RWPE2 (cell line): ENCODE measurements at places on chromosomes 2 and 18.

DNA sequence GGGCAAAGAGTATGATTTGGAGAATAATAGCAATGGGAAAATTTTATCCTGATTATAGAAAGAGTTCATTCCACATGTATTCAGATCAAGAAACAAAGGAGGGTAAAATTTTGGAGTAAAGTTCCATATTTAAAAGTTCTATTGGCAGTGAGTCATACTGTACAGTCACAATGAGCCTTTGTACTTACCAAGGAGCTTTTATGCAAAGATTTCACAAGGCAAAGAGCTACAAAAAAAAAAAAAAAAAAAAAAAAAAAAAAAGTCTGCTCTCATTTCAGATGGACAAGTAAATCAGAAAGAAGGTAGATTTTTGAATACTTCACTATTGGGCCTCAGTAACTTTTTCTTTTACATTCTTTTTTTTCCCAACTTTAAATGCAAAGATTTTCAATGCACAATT is 1802.2 kb upstream of the PIK3C3 start:
- DNase-seq: no peak

- no peak for DNase-seq
Observed at GRCh38 chr2:173896755-173897154, 68.4 kb downstream of the SP3 start.

GRCh38 chr2:212905640-212906201 is 245.7 kb downstream of the IKZF2 start:
- DNase-seq: peak; percentile 60

DNA sequence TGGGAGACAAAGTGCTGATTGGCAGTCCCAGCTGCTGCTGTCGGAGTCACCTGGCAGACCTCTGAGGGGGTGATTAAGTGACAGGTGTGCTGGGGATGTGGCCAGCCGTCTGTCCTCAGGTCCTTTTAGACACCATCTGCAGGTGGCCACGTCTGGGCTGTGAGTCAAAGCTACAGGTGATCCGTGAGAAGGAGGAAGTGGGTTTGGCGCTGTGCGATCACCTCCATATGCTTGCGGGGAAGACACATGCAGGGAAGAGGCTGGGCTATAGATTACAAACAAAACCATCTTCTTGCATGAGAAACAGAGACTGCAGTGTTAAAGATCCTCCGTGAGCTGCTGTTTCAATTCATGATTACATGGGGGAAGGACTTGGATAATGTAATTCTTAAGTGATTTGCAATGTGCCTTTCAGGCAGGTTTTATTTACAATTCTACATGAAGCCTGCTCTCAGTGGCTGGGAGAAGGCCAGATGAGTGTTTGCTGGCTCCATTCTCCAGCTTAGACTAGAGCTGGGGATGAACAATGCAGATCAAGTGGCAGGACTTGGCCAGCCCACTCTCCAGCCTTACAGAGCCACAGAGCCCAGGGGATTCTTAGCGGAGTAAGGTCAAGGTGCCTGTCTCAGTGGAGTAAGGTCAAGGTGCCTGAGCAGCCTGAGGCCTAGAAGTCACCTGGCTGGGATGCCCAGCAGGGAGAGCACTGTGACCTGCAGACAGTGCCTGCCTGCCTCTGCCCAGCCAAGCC is 87.8 kb downstream of the LYPD1 start:
- DNase-seq: no peak

DNA sequence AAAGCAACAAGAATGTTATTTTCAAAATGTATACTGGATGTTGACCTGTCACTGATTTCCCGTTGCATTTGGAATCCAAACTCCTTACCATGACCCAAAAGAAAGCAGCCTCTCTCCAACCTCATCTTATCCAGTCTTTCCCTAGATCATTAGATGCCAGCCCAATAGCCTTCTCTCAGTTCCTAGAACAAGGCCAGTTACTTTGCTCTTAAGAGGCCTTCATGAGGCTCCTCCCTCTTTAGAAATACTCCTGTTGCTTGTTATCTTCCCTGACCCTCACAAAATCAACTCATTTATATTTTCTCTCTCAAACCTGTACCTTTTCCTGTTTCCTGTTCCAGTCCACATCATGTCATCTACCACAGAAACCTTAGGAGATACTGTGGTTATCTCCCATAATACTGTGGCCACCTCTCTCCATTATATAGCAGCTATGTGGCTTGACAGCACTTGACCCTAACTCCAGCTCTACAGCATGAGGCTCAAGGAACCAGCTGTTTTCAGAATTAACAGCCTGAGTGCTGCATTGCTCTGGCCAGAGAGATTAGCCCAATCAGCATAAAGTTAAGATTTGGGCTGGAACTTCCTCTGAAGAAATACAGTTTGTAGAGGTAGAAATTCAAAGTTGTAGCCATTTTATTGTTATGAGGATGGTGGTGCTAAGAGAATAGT is 22.8 kb downstream of the SRBD1 start:
- DNase-seq: no peak

DNA sequence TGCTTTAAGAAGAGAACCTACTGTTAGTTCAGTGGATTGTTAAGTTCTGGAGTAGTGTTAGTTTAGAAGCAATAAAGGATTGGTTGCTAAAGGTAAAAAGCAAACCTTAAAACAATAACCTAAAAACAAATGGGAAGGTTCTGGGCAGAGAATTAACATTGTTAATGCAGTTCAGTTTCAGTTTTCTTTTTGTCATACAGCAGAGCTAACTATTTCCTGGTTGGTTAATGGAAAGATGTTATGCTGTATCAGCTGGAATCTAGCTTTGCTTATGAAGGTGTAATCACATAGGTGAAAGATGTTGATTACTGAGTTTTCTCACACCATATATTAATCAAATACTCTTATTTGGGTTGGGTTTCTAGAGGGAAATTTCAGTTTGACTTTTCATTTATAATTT is 23.8 kb downstream of the SMAD4 start:
- no peak for DNase-seq

DNA sequence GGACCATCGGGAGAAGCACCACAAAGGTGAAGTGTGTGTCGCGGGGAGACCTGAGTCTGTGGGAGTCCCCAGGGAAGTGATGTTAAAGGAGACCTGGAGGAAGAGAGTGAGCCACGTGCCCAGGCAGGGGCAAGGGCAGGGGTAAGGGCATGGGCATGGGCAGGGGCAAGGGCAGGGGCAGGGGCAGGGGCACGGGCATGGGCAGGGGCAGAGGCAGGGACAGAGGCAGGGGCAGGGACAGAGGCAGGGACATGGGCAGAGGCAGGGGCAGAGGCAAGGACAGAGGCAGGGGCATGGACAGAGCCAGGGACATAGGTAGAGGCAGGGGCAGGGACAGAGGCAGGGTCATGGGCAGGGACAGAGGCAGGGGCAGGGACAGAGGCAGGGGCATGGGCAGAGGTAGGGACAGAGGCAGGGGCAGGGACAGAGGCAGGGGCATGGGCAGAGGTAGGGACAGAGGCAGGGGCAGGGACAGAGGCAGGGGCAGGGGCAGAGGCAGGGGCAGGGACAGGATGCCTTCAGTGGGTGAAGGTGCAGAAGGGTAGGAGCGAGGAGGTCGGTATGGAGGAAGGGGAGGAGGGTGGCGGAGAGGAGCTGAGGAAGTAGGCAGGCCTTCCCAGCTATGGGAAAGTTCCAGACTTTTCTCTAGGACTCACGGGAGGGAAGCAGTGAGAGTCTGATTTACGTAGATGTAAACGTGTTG is 33.3 kb downstream of the NTSR2 start:
- DNase-seq: no peak

DNA sequence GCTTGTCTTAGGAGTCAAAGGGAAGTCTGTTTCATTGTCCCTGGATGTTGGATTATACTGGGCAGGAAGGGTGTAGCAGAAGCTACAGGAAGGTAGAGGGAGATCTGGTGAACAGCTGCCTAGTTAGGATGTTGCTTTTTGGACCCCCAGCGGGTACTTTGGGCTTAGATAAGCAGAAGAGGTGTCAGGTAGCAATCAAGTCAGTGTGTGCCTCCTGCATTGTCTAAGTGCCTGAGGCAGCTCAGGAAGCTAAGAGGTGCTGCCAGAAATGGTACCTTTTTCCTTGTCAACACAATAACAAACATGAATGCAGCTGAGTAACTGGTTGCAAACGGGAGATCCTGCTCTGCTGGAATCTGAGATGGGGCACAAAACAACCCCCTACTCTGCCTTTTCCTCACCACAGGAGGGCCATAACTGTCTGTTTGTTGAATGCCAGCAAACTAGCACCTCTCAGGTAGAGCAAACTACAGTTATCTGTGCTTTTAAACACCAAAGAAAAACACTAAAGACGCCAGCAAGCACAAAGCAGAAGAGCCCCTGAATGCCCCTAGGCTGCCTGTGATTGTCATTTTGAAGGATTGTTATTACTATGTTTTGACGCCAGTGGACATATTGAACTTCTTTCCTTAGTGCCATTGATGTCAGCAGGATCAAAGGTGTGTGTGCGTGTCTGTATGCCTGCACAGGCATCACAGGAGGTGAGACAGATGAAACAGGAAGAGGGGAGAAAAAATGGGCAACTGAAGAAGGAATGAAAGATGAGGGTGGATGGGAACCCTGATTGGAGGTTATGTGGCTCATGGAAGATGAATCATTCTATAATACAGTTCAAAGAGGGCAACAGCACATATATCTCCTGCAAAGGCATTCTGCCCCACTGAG is 151.4 kb downstream of the ETAA1 start:
- no peak for DNase-seq

DNA sequence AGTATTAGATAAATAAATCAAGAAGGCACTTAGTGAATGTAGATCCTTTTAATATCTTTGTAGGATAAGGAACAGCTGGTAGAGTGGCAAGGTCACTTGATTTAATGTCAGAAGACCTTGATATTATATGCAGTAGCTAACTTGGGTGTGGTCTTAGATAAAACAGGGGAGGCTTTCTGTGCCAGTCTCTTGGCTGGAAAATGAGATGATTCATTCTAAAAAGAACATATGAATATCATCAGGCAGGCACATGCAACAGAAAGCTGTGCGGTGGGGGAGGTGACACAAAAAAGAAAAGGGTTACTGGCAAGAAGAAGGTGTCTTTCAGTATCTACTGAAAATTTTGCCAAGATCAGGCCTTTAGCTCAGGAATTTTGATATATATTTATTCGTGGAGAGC is 931.7 kb upstream of the CELF4 start:
- no peak for DNase-seq

- DNase-seq: no peak
Observed at GRCh38 chr2:133416146-133416545, 152.1 kb downstream of the NCKAP5 start.

GRCh38 chr18:56286775-56287325 is 351.5 kb downstream of the TXNL1 start:
- no peak for DNase-seq

GRCh38 chr2:189536830-189537229 is 43.8 kb downstream of the SLC40A1 start:
- no peak for DNase-seq

GRCh38 chr18:58862851-58863538 is 1.7 kb upstream of the ZNF532 start:
- DNase-seq: no peak

GRCh38 chr2:239746559-239747246 is 278.4 kb downstream of the NDUFA10 start:
- DNase-seq: no peak

DNA sequence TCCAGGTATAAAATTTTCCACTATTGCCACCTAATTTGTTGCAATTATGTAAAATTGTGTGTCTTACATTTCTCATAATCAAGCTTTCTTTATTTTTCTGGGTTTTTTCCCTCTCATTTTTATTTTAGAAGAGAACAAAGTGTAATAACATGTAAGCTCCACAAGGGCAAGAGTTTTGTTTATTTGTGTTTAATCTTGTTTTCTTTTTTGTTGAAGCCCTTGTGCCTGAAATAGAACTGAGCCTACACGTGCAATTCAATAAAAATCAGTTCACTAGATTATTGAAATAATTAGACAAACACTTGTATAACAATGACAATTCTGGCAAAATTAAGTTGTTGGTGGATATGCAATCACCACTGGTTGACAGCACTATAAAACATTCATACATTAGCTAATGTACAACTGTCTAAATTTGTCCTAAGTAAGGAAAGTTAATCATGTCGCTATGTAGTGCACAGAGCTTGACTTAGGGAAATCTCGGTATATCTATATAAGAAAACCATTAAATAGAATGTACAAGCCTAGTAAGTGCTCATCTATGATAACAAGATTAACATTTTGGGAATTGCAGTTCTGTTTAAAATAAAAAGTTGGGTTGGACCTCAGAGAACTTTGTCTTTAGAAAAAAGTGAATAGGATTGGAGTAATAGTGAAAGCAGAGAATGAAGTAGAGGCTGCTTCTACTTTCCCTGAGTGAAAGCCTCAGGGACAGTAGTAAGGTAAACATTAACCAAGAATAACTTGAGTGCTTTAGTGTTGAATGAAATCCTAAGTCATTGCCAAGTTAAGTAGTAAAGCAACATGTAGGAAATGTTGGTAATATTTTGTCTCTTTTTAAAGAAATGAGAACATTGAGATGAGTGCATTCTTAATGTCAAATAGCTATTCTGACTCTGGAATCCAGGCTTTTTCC is 37.4 kb upstream of the NOL4 start:
- no peak for DNase-seq

DNA sequence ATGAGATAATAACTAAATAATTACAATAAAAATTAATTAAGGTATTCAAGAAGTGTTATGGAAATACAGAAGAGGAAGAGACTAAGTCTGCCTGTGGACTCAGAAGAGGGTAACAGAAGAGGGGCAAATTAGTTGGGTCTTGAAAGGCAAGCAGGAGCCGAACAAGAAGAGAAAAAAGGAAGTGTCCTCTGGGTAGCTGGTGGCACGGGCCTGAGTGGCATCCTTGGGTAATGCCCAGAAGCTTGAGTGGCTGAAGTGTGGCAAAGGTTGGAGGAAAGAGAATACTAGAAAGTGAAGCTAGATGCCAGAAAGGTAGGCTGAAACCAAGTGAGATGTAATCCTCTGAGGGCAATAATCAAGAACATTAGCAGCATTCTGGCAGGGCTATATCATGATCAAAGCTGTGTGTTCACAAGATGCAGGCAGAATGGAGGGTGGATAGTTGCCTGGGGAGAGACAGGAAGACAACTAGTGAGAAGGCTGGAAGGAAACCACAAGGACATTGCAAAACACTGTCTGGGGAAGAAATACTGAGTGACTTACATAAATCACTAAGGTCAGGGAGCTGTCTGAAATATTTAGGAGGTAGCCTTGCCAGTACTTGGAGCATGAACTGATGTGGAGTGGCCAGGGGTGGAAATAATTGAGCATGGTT is 16.2 kb downstream of the DOCK10 start:
- no peak for DNase-seq

GRCh38 chr2:46849721-46850556 is 65.7 kb downstream of the MCFD2 start:
- no peak for DNase-seq

DNA sequence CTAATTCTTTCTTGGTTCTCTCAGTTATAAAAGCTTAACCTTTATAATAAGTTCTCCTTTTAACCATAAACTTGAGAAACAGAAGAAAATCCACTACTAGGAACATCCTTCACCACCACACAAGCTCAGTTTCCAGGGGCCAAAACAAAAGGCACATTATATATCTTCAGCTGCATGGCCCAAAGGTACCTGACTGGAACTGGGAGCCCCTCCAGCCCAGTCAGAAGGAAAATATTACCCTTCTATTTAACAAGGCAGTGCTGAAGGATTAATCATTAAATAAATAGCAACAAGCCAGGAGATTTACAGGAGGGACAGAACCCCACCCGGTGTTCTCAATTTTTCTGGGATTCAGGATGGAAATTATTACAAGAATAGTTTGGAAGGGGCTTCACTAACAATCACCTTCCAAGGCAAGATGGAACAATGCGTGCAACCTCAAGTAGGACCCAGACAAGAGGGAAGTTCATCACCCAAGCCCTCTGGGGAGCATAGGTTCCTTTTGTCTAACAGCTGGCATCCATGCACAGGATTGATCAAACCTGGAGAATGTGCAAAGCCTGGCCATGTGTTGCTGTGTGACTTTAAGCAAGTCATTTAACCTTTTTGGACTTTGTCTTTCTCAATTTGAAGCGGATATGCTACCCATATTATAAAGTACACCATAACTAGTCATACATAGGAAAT is 159.6 kb upstream of the SETBP1 start:
- DNase-seq: no peak
